ENCODE measurements at places on chromosomes 3 and 15. TPM values are rescaled to one million over a fixed set of nuclear protein-coding genes. Genes with fewer than 3 reads are reported as not detected.

DNA sequence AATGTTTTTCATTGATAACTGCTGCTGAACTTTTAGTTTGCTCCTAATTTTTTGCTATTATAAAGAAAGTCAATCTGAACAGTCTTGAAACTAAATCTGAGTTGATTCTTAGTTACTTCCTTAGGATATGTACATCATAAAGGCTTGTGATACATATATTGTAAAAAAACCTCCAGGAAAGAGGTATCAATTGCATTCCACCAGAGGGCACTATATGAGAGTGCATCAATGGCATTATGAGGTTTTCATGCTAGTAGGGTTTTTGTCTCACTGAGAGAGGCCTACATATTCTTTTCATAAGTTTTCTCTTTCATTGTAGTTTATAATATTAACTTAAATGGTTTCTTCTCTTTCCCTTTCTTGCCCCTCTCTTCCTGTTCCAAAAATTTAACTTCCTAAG lies 46.9 kb downstream of the PIK3R4 start:
- H3K27me3 ChIP-seq: no peaks in the 10 kb centered on the region
- peak; percentile 26 for DNase-seq
- H3K4me1 ChIP-seq: no peaks in the 10 kb centered on the region
- peaks cover 42% of the 10 kb centered on the region for H3K36me3 ChIP-seq
- H3K27ac ChIP-seq: no peak overlapping the region

- H3K4me3 ChIP-seq: no peak overlapping the region
- no peak for DNase-seq
- H3K36me3 ChIP-seq: no peaks in the 10 kb centered on the region
These were observed 241.1 kb upstream of the ICE2 start for GRCh38 chr15:60720086-60720485.

DNA sequence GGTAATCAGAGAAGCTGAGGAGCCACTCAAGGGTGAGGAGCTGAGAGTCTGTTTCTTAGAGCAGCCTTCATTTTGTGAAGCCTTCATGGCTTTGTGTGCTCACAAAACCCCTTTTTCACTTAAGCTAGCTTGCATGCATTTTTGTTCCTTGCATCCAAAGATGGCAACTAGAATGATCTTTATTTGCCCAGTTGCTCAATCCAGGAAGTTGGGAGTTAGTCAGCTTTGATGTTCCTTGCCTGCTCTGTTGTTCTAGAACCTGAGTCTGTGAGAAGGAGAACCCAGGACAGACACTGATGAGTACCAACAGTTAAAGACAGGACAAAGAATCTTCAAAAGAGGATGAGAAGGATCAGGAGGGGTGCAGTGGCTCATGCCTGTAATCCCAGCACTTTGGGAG lies 81.8 kb downstream of the IL20RB start:
- H3K4me1 ChIP-seq: no peaks in the 10 kb centered on the region
- H3K36me3 ChIP-seq: no peaks in the 10 kb centered on the region
- no peaks in the 10 kb centered on the region for H3K27me3 ChIP-seq
- H3K4me3 ChIP-seq: no peak overlapping the region

GRCh38 chr3:94064243-94064860 lies 1.5 kb downstream of the NSUN3 start:
- peak overlapping the region; percentile 98 for H3K27ac ChIP-seq
- peaks cover 52% of the 10 kb centered on the region for H3K36me3 ChIP-seq
- H3K4me1 ChIP-seq: peaks cover 36% of the 10 kb centered on the region
- DNase-seq: no peak

DNA sequence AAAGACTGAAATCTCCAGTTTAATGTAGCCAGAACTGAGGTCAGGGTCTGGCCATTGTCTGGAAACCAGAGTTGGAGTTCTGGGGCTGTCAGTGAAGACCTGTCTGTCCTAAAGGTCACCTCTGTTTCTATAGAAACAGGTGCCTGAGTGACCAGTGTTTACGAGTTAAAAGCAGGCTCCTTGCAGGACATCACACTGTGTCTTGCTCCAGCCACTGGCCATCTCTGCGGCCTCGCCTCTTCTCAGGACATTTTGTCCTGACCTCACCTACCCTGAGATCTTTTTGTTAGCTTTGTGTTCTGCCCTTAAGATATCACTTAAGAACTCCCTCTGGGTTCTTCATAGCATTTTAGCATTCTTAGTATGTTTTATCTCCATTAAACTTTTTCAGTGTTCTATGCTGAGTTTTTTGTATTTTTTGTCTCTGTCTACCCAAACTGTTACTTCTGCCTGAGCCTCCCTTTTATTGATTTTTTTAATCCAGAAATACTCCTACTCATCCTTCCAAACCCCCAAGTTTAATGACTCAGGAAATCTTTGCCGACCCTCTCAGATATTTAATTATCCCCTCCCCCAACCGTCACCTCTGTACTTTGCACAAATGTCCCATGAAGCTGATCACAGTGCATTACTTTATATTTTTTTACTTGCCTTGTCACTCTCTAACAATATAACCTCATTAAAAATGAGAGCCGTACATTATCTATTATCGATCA lies 223.7 kb downstream of the THSD4 start:
- peaks cover 2% of the 10 kb centered on the region for H3K27me3 ChIP-seq
- H3K36me3 ChIP-seq: no peaks in the 10 kb centered on the region
- no peaks in the 10 kb centered on the region for H3K4me1 ChIP-seq
- no peak overlapping the region for H3K27ac ChIP-seq

GRCh38 chr3:108662142-108662738 lies 72.7 kb downstream of the DZIP3 start:
- peaks cover 12% of the 10 kb centered on the region for H3K36me3 ChIP-seq
- no peak overlapping the region for H3K27ac ChIP-seq
- H3K27me3 ChIP-seq: no peaks in the 10 kb centered on the region
- peaks cover 19% of the 10 kb centered on the region for H3K4me1 ChIP-seq
- no peak overlapping the region for H3K4me3 ChIP-seq

DNA sequence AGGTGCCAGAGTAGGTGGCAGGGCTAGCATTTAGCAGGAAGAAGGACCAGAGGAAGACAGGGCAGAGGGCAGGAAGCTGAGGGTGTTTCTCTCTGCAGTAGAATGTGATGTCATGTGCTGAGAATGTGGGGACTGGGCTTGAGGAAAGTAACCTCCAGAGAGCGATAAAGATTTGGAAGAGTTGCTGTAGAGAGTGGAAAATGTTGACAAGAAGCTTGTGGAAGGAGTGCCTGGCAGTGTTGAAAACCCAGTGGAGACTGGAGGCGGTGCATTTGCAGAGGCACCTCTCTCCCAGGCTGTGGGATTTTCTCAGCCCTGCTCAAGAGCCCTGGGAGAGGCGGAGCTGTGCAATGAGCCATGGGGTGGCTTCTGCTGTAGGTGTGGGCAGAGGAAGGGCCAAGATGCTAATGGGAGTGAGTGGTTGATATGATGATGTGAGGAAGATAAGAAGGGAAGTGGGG lies 54.8 kb downstream of the MESD start:
- H3K27ac ChIP-seq: peak overlapping the region; percentile 3
- peaks cover 8% of the 10 kb centered on the region for H3K4me1 ChIP-seq
- H3K4me3 ChIP-seq: no peak overlapping the region
- no peak for DNase-seq

- no peaks in the 10 kb centered on the region for H3K27me3 ChIP-seq
- peaks cover 24% of the 10 kb centered on the region for H3K4me1 ChIP-seq
- H3K4me3 ChIP-seq: no peak overlapping the region
- H3K36me3 ChIP-seq: peaks cover 19% of the 10 kb centered on the region
These were observed 2.3 kb downstream of the LRRC28 start for GRCh38 chr15:99253381-99254090.

DNA sequence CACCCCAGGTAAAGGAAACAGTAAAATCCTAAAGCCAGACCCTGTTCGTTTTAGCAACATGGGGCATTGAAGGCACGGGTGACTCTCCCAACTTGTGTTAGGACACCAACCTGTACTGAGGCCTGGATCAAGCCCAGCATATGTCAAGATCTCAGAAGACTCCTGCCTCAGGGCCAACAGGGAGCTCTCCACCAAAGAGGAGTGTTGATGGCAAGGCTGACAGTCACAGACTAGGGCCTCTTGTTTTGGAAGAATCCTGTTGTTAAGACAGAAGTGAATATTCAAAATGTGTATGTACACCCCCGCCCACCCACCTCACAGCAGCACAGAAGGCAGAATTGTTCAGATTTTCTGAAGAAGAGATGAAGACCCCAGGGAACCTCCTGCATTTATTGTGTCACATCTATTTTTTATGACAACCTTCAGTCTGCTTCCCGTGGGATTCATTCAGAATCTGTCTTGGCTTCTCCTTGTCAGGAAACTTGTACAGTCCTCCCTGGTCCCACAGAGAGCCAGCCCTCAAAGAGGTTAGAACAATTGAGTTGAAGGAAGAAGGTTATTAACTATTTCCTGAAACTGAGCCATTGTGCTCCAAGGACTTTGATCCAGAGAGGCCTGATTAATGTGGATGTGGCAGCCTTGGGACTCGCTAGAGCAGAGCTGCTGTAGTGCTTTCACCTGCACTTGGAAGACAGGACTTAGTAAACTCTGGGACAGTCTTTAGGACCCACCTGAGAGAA lies 61.7 kb upstream of the PLXNA1 start:
- H3K4me3 ChIP-seq: no peak overlapping the region
- H3K36me3 ChIP-seq: peaks cover 2% of the 10 kb centered on the region
- peaks cover 2% of the 10 kb centered on the region for H3K27me3 ChIP-seq
- peaks cover 34% of the 10 kb centered on the region for H3K4me1 ChIP-seq

DNA sequence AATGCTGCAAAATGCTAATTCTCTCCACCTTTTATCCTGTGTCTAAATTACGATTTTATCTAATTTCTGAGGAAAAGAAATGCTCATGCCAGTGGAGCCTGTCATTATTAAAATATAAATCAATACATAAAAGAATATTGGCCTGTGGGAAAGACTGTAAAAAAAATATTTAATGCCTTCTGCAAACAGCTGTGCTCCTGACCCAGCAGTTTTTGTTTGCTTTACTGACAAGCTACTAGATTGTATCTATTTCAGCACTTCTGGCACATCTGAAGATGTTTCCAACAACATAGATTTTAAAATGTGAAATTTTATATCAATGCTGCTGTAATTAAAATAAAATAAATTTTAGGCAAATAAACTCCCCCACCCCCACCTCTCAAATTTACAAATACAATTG lies 493.6 kb upstream of the AGTR1 start:
- H3K27ac ChIP-seq: no peak overlapping the region
- no peaks in the 10 kb centered on the region for H3K4me1 ChIP-seq
- DNase-seq: no peak

DNA sequence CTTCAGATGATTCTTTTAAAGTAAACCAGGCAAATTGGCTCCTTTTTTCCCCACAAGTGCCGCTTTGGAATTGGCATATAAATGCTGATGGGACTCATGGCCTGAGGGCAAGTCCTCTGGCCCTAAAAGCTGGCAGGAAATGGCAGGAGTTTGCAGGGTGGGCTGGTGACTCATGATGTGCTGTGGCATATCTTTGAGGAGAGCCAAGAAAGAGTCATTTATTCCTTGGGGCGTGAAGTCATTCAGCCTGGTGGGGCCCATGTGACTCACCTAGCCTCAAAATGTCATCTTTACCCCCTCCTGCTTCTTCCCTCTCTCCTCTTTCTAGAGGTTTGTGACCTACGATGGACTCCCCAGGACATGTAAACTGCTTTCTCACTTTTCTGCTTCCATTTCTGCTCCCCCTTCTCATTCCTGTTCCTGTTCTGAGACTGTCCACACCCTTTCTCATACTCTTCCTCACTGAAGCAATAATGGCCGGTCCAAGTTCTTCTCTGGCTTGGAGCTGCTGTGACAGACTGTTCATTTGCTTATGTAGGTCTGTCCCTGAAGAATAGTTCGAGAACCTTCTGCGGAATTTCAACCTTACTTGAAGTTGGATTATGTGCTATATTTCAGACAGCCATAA lies 326.1 kb downstream of the SATB1 start:
- DNase-seq: peak; percentile 35
- H3K27me3 ChIP-seq: no peaks in the 10 kb centered on the region
- H3K36me3 ChIP-seq: peaks cover 2% of the 10 kb centered on the region
- peaks cover 17% of the 10 kb centered on the region for H3K4me1 ChIP-seq
- no peak overlapping the region for H3K4me3 ChIP-seq

DNA sequence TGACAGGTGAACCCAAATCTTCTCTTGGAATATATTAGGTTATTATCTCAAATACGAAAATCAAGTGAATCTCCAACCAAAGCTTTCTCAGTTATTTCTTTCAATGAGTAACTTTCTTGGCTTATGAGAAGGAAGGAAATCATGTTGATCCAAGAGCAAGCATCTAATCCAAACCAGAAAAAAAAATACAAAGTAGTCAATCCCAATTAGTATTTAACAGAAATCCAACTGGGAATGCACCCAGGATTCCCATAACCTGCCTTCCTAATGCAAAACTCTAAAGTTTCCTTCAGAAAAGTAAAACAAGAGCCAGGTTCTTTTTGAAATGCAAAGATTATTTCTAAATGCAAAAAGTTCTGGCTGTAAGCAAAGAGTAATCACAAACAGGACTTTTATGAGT lies 289.3 kb downstream of the SHOX2 start:
- no peak overlapping the region for H3K4me3 ChIP-seq
- no peaks in the 10 kb centered on the region for H3K36me3 ChIP-seq
- no peak overlapping the region for H3K27ac ChIP-seq
- DNase-seq: no peak
- H3K27me3 ChIP-seq: no peaks in the 10 kb centered on the region

DNA sequence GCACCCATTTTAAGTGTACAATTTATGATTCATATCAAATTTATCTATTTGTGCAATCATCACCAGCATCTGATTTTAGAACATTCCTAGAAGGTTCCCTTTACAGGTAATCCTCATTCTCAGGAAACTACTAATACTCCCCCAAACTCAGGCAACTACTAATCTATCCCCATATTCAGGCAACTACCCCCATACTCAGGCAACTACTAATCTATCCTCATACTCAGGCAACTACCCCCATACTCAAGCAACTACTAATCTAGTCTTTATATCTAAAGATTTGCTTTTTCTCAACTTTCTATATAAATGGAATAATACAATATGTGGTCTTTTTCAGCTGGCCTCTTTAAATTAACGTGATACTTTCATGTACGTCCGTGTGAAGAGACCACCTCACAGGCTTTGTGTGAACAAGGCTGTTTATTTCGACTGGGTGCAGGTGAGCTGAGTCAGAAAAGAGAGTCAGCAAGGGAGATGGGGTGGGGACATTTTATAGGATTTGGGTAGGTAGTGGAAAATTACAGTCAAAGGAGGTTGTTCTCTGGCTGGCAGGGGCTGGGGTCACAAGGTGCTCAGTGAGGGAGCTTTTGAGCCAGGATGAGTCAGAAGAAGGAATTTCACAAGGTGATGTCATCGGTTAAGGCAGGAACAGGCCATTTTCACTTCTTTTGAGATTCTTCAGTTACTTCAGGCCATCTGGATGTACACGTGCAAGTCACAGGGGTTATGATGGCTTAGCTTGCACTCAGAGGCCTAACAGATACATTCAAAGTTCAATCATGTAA lies 1444.5 kb upstream of the CADM2 start:
- H3K4me3 ChIP-seq: no peak overlapping the region
- H3K36me3 ChIP-seq: no peaks in the 10 kb centered on the region
- H3K27me3 ChIP-seq: no peaks in the 10 kb centered on the region
- no peak overlapping the region for H3K27ac ChIP-seq
- DNase-seq: no peak

The CPB1 gene
- total RNA-seq: not detected

The PCSK6 gene
- total RNA-seq: 0.68 TPM

The HDC gene
- not detected for total RNA-seq

The ITIH1 gene
- total RNA-seq: not detected

The ANKRD63 gene
- total RNA-seq: 0.37 TPM

The GNAT1 gene
- not detected for total RNA-seq

The C2CD4A gene
- total RNA-seq: not detected

The AADAC gene
- total RNA-seq: not detected

The SPATA12 gene
- total RNA-seq: not detected

The GPR156 gene
- total RNA-seq: not detected
